ENCODE measurements at places on chromosomes 5 and 9.

DNA sequence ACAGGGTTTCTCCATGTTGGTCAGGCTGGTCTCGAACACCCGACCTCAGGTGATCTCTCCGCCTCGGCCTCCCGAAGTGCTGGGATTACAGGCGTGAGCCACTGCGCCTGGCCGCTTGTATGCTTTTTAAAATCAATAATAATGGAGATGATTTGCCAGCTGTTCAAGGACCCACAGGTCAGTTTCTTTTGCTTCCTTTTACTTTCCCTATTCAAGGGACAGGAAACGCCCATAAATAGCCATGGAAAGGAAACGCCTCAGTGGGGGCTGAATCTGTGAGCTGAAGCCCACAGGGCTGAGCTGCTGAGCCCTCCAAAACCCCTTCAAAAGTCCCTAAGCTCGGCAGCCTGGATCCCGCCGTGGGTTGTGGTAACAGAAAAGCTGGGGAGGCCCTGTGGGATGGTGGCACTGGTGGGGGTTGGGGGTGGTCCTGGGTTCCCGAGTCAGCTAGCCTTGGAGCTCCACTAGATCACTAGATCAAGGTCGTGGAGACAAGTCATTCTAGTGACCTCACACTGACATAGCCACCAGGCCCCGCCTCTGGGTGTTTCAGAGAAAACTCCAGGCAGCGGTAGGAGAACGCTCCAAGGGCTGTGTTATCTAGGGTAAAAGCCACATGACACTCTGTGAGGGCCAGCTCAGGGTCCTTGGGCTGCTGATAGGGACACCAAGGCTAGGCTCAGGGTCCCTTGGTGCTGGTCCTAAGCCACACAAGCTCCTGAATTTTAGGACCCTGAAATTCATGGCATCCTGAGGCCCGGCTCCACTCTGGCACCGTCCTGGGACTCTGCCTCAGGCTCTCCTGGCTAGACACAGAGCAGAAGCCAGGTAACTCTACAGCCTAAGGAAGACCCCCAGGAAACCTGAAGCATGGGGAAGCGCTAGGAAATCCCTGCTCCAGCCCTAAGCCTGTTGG is 18.0 kb upstream of the DUSP1 start:
- no peak for DNase-seq

GRCh38 chr5:133428072-133428660 is 184.2 kb downstream of the FSTL4 start:
- DNase-seq: no peak

DNA sequence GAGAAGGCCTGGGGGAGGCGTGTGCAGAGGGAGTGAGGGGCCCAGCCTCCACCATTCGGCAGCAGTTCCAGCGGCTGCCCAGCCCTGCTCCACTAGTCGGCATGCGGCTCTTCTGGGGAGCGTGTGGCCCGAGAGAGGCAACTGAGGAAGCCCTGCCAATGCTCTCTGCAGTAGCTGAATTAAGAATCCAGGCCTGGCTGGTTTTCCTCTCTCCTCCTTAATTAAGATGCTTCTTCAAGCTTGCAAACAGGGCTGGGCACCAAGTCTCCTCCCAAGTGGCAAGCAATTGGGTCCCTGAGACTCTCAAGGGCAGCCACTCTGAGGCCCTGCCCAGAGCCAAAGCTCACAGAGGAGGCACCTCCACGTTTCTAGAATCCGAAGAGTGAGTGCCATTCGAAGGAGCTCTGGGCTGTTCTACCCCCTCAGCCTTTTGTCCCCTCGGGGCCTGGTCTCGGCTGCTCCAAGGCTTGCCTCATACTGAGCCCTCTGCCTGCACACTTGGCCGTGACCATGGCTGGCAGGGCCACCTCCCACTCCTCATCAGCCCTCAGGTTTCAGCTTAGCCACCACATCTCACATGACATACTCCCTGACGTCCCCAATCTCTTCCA is 75.4 kb upstream of the LRRTM2 start:
- no peak for DNase-seq

DNA sequence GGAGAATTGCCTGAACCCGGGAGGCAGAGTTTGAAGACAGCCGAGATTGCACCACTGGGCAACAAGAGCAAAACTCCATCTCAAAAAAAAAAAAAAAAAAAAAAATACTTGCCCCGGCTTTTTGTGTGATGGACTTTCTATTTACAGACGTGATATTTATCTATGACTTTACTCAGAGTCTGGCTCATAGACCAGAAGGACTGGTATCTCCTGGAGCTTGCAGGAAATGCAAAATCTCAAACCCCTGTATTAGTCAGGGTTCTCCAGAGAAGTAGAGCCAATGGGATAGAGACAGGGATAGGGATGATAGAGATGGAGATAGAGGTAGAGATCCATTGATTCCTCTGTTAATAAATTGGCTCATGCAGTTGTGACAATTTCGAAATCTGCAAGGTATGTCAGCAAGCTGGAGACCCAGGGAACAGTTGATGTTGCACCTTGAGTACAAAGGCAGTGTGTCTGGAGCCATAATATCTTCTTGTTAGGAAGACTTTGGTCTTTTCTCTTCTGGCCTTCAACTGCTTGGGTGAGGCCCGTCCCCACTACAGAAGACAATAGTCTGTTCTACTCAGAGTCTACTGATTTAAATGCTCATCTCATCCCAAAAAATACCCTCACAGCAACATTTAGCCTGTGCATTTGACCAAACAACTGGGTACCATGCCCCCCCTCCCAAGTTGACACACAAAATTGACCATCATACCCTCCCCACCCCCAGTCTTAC is 195.4 kb upstream of the MSX2 start:
- no peak for DNase-seq

DNA sequence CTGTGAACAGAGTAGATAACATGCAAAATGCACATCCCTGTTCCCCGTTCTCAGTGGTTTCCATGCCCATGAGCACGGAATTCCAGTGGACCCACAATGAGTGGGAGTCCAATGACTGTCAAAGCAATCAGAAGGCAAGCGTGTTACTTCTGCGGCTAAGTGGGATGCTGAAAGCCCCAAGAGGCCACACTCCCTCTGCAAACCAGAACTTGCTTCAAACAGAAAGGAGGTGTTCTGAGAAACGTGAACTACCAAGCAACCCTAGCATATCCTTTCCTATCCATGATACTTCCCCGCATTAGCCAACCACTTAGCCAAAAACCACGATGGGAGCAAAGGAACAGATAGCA is 21.7 kb upstream of the MVB12B start:
- no peak for DNase-seq

GRCh38 chr9:118318770-118319431 is 614.7 kb downstream of the TLR4 start:
- no peak for DNase-seq

Measured in tongue (tissue), 3 donors.